ENCODE measurements at places on chromosomes 3 and 15. TPM values are rescaled to one million over a fixed set of nuclear protein-coding genes. Genes with fewer than 3 reads are reported as not detected.
A peak's percentile ranks its signal among the peaks of the same experiment; 100 is the strongest.

DCLK3 gene
- total RNA-seq = not detected

BSN gene
- total RNA-seq = 0.75 TPM

- H3K27me3 ChIP-seq = no peaks in the 10 kb centered on the region
- no peaks in the 10 kb centered on the region for H3K4me1 ChIP-seq
- no peaks in the 10 kb centered on the region for H3K36me3 ChIP-seq
- no peak overlapping the region for H3K27ac ChIP-seq
- H3K4me3 ChIP-seq = no peak overlapping the region
- DNase-seq = no peak
These were observed 86.3 kb downstream of the SH3GL3 start for GRCh38 chr15:83533410-83533962.

DNA sequence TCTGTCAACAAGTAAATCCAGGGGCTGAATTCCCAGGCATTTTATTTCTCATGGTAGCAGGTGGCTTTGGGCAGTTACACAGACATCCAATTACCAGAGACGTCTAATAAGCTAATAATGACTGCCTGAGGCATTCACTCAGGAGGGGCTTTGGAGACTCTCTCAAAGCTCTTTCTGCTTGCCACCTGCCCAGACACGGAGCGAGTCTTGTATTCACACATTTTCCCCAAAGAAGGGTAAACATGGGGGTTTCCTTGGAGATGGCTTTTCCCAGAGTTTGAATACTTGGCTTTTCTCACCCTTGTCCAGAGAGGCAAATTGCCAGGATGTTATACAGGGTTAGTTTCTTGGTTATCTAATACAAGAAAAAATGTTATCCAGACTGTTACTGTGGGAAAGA, 132.6 kb downstream of the DIPK2A start:
- no peaks in the 10 kb centered on the region for H3K27me3 ChIP-seq
- no peaks in the 10 kb centered on the region for H3K4me1 ChIP-seq
- no peak for DNase-seq
- no peak overlapping the region for H3K4me3 ChIP-seq

DNA sequence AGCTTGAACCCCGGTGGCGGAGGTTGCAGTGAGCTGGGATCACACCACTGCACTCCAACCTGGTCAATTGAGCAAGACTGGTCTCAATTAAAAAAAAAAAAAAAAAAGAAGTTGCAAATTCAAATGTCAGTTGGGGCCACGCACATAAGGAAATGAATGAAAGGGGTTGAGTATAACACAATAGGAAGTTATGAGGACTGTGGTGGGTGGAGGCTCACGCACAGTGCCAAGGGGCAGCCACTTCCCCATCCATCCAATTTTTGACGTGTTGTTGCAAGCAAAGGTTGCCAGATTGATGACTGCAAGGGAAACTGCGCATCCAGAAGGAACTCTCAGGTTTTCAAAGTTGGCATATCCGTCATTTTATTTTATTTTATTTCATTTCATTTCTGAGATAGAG, 532.2 kb downstream of the NTRK3 start:
- H3K27me3 ChIP-seq = no peaks in the 10 kb centered on the region
- no peak overlapping the region for H3K27ac ChIP-seq

DNA sequence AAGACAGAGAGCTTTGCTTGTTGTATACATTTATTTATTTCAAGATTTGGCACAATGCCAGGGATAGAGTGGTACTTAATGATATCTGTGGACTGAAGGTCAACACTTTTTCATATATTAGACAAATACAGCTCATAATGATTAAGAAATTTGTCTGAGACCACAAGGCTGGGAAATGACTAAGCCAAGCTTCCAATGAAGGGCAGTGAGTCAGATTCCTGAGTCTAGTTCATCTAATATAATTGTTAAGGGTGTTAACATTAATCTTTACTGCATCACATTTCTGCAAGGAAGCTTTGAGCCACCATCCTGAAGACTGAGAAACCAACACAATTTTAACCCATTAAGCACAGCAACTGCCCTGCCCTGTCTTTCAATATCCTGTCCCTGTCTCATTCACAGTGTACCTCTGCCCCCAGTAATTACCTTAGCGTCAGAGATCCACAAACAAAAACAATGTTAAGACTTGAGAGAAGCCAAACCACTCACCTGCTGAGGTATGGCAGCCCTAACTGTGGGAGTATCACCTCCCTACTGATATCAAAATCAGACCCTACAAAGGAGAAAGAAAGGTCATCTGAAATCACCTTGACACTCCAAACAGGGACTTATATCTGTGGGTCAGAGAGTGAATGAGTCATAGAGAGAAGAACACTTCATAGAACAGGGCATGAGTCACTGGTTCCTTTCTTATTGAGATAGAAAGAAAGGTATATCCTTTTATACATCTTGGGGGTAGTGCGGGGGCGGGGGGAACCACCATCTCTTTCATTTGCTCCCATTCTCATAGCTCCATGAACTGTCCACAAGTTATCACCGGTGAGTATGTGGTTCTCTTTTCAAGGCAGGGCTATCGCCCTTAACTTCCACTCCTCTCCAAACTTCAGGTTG, 74.7 kb downstream of the MAGI1 start:
- DNase-seq = peak; percentile 96
- H3K27ac ChIP-seq = peak overlapping the region; percentile 74
- H3K27me3 ChIP-seq = no peaks in the 10 kb centered on the region
- H3K4me3 ChIP-seq = peak overlapping the region; percentile 30

- no peak overlapping the region for H3K27ac ChIP-seq
- peaks cover 33% of the 10 kb centered on the region for H3K4me1 ChIP-seq
- H3K4me3 ChIP-seq = no peak overlapping the region
These were observed 2.3 kb downstream of the EOGT start for GRCh38 chr3:69011096-69011730.

GRCh38 chr3:73917643-73918042, 292.9 kb upstream of the PDZRN3 start:
- DNase-seq = no peak
- no peak overlapping the region for H3K4me3 ChIP-seq
- H3K27ac ChIP-seq = no peak overlapping the region
- no peaks in the 10 kb centered on the region for H3K36me3 ChIP-seq
- no peaks in the 10 kb centered on the region for H3K27me3 ChIP-seq

DNA sequence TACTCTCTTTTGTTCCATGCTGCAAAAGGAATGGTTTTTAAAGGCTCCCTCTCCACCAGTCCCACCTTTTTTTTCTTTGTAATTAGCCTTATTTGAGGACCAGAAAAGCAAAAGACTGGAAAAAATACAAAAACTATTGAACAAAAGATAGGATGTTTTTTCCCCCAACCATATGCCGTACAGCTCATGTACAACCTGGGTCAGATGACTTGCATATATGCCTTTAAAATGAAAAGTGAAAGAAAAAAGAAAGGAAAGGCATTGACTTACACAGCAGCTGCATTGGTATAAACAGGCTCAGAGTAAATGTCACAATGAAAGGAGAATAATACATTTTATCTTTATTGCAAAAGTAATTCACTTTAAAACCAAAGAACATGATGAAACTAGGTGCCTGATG, 69.5 kb upstream of the CMC1 start:
- no peak overlapping the region for H3K27ac ChIP-seq
- H3K36me3 ChIP-seq = no peaks in the 10 kb centered on the region
- no peak overlapping the region for H3K4me3 ChIP-seq
- DNase-seq = no peak
- H3K27me3 ChIP-seq = no peaks in the 10 kb centered on the region

- no peak overlapping the region for H3K4me3 ChIP-seq
- H3K36me3 ChIP-seq = no peaks in the 10 kb centered on the region
- H3K4me1 ChIP-seq = peaks cover 8% of the 10 kb centered on the region
- no peak overlapping the region for H3K27ac ChIP-seq
These were observed 1.6 kb upstream of the INTS14 start for GRCh38 chr15:65612616-65612946.
